ENCODE measurements at places on chromosomes 16 and 17.

DNA sequence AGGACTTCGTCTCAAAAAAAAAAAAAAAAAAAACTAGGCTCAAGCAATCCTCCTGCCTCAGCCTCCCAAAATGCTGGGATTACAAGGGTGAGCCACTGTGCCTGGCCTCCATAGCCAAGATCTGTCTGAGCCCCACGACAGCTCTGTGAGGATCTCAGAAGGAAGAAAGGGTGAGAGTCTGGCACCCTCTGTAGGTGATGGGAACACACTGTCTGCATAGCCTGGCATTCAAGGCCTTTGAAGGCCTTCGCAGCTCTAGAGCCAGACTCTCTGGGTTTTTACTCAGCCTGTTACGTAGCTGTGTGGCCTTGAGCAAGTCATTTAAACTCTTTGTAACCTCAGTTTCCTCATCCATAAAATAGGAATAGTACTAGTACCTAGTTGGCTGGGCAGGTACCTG, 6.3 kb upstream of the XPO6 start:
- DNase-seq, result peak; percentile 59

GRCh38 chr16:79042886-79043285, 557.7 kb downstream of the MAF start:
- no peak for DNase-seq

- no peak for DNase-seq
These were observed 25.2 kb upstream of the TNS4 start for GRCh38 chr17:40526668-40527067.

- no peak for DNase-seq
These were observed 5.1 kb downstream of the ARMC5 start for GRCh38 chr16:31464348-31464769.

DNA sequence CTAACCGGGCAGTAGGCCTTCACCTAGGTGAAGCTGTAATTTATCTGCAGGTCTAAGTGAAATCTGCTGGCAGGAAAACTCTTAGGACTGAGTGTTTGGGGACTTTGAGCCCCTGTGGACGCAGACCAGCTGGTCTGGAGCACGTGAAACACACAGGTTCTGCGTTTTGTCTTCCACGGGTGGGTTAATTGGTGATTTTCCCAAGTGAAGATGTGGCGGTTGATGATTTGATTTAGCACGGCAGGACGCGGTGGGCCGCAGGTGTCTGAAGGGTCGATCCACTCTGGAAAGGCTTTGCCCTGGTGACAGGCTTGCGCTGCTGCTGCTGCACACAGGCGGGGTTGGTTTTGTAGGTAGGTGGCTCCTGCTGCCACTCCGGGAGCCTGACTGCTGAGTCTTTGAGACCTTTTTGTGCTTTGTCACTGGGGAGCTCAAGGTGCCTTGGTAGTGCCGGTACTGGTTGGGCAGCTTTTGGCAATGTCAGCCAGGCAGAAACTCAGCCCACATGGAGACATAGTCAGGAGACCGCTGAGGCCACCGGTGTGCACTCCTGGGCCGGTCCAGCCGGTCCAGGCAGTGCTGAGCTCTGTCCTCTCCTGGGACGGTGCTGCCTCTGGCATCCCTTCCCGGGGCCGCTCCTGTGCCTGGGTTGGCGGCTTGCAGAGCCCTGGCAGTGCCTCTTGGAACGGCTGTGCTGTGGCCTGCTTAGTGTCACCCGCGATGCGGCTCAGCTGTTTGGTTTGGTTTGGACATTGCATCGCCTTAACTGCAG, 2.3 kb downstream of the BAIAP2 start:
- no peak for DNase-seq

GRCh38 chr16:84959784-84960417, 51.4 kb downstream of the ZDHHC7 start:
- no peak for DNase-seq

- no peak for DNase-seq
These were observed 271.4 kb downstream of the IRX3 start for GRCh38 chr16:54015147-54015546.

DNA sequence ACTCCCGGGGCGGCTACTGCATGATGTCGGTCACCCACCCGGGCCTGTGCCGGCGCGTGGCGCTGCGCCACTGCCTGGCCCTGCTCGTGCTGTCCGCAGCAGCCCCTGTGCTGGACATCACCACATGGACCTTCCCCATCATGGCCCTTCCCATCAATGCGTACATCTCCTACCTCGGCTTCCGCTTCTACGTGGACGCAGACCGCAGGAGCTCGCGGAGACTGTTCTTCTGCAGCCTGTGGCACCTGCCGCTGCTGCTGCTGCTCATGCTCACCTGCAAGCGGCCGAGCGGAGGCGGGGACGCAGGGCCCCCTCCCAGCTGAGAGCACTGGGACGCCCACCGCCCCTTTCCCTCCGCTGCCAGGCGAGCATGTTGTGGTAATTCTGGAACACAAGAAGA, 29.8 kb downstream of the CDRT15 start:
- DNase-seq, result no peak

- DNase-seq, result no peak
These were observed 41.5 kb upstream of the GNG13 start for GRCh38 chr16:842061-842476.

DNA sequence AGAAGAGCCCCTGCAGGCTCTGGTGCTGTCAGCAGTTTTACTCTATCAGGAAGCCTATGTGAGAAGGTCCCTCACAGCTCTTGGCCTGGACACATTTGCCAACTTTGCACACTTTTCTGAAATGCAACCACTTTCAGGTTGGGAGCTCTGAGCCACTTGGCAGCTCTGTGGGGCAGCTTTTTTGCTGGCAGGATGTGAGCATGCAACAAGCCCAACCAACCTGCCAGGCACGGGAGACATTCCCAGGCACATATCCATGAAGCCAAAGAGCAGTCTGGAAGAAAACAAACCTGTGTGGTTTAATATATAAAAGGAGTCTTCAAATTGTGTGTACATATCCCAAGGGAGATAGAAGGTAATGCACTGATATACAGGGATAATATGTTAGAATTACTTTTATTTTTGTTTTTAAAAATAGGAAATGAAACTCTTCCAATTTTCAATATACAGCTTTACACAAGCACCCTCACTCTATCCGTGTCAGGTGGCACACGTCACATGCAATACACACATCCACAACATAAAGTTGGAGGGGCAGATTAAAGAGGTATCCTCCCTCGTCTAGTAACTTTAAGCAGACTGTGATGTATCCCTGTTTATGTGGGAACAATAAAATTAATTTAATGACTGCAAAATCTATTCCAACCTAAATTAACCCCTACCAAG, 57.4 kb upstream of the COX10 start:
- DNase-seq, result no peak

DNA sequence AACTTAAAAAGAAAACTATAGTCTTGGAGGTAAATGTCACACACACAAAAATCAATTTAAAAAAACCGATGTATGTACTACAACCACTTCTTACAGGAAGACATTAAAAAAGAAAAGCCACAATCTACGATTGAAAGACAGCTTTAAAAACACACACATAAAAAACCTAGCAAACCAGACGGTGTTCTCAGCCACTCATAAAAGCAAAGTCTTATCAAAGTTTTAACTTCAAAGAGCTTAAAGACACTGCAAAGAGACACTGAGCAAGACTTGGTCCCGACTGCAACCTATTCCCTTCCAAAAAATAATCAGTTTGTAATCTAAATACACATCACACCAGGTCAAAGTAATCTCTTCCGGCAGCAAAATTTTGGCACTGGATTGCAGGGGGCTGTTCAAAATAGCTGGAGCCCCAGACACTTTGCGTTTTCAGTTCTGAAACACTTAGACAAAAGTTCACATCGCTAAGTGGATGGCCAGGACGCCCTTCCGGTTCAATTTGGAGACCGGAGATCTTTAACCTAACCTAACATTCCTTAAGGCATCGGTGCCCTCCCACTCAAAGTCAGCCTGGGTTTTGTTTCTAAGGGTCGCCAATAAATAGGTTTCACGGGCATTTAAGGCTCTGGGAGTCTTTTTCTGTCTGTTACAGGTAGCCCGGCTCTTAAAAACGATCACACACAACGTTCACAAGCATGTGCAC, 2.6 kb downstream of the ZCCHC14 start:
- no peak for DNase-seq

DNA sequence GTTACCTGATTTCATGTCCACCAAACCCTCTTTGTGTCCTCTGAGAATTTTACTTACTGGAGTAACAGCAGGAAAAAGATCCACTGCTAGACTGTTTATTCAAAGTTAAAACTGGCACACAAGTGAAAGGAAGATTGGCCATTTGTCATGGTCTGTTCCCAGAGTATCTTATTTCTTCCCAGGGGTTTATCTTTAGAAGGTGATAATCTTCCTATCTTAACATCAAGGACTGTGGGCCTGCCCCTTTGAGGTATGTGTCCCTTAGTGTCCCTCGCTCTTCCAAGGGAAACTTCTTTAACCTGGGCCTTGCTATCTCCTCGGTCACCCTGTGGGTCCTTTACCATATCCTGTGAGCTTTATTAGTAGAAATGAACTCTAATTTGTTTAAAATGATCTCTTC, 49.7 kb downstream of the ARHGAP44 start:
- no peak for DNase-seq

GRCh38 chr17:44826123-44826790, 3.8 kb downstream of the GJC1 start:
- no peak for DNase-seq

GRCh38 chr17:54864636-54865356, 35.9 kb upstream of the TOM1L1 start:
- no peak for DNase-seq

DNA sequence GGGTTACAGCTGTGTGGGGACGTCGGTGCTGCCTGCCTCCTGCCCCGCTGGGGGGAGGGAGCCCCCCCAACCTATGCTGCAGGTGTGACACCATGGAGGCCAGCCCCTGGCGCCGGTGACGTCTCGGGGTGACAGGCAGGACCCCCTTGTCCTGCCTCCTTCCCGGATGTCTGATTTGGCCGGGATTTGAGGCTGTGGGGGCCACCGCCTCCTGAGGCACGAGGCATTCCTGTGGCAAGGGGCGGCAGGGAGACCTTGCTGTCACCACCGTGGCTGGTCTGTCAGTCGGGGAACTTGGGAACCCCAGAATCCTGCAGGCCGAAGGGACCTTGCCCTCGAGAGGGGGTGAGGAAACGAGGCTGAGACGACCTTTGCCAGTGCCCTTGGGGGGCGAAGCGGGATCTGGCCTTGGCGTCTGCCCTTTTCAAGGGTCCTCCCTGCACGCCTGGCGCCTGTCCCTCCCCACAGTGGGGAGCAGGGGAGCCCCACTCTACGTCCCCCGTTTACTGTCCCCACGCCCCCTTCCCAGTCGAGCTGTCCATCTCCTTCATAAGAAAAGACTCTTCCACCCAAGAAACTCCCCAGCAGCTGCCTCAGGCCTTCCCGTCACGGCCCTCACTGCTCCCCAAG, 74.4 kb downstream of the METRNL start:
- no peak for DNase-seq

GRCh38 chr16:3304370-3304769, 860 bp downstream of the TIGD7 start:
- DNase-seq, result no peak

DNA sequence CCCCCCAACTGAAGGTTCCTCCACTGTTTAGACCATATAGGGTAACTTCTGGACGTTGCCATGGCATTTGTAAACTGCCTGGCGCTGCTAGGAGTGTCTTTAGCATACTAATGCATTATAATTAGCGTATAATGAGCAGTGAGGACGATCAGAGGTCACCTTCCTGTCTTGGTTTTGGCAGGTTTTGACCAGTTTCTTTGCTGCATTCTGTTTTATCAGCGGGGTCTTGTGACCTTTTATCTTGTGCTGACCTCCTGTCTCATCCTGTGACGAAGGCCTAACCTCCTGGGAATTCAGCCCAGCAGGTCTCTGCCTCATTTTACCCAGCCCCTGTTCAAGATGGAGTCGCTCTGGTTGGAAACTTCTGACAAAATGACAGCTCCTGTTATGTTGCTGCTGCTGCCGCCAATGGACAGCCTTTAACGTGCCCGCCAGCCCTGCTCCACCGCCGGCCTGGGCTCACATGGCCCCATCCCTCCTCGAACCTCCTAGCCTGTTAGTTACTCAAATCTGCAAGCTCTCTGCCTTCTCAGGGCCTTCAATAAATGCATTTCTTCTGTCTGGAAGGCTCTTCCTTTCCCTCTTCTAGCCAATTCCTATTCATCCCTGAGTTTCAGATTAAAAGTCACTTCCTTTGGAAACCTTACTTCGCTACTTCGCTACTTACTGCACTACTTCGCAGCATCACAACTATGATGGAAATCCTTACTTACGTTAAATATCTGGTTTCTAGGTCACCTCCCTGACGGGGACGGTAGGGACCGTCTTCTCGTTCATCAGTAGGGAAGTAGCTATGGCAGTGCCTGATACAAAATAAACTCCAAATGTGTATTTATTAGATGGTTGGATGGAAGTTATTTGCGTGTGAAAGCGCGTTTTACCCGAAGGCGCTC, 640 bp upstream of the NAGLU start:
- DNase-seq, result no peak

DNA sequence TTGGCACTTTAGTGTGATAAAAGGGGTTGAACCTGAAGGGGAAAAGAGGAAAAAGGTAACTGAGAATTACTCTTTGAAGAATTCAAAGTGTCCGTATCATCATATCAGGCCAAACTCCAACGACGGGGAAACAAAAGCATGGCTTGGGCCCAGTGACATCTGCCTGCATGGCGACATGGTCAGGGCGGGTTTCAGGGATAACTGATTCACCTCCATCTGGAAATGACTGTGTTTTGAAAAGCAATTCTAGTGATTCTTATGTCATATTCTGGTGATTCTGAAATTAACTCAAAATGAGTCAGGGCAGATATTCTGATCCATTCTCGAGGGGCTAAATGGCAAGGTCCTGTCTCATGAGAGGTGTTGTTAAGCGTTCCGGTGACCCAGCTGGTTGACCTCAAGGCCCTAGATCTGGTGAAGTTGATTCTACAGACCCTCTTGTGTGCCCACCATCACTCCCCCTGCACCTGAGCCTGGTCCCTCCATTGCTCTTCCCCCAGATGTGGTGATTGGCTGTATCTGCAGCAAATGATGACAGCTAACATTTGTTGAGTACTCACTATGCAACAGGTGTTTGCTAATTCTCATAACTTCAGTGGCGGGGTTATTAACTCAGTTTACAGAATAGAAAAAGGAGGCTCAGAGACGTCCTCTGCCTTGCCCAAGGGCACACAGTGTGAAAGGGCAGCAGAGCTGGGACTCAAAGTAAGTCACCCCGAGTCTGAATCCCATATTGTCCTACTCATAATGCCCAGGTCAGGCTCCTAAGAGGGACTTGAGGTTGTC, 251.8 kb downstream of the MAF start:
- DNase-seq, result no peak

DNA sequence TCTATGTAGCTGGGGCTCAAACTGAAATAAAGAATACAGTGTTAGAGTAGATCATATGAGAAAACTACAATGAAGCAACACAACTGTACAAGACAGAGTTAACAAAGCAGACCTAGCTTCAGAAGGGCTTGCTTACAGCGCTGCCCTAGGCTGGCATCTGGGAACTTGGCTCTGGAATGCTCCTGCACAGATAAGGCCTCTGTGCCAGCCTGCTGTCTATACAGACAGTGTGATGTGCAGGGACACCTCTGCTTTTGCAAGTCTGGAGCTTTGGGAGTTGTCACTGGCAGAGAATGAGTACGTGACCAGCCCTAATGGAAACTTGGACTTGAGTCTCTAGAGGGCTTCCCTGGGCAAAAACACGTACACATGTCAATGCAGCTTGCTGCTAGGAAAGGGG, 32.1 kb upstream of the SLC38A8 start:
- no peak for DNase-seq

GRCh38 chr16:49995720-49996119, 29.3 kb upstream of the CNEP1R1 start:
- no peak for DNase-seq

- no peak for DNase-seq
These were observed 12.0 kb upstream of the STAT3 start for GRCh38 chr17:42399948-42400843.
